ENCODE measurements at places on chromosomes 16 and 17. TPM values are rescaled to one million over a fixed set of nuclear protein-coding genes. Genes with fewer than 3 reads are reported as not detected.

Gene FTO
- total RNA-seq, result 71.3 TPM

Gene SLX4
- total RNA-seq, result 14.4 TPM

Gene TSNAXIP1
- 1.2 TPM for total RNA-seq

Gene STH
- not detected for total RNA-seq

Gene TIMP2
- 10.0 TPM for total RNA-seq

Gene CHST6
- 0.17 TPM for total RNA-seq
